ENCODE measurements at places on chromosomes 12 and 14. TPM values are rescaled to one million over a fixed set of nuclear protein-coding genes. Genes with fewer than 3 reads are reported as not detected.

The INHBC gene
- total RNA-seq, result not detected

The GALNT9 gene
- total RNA-seq, result not detected

The KRT6C gene
- not detected for total RNA-seq

The SLC17A8 gene
- total RNA-seq, result not detected

The MGAT4C gene
- total RNA-seq, result not detected

The CMKLR1 gene
- not detected for total RNA-seq

The LRRC43 gene
- not detected for total RNA-seq

The KRT5 gene
- not detected for total RNA-seq

The HSP90AA1 gene
- 1,268 TPM for total RNA-seq

The ACVRL1 gene
- not detected for total RNA-seq

The AQP2 gene
- total RNA-seq, result not detected

The TMTC3 gene
- total RNA-seq, result 8.2 TPM

The CLEC9A gene
- not detected for total RNA-seq

DNA sequence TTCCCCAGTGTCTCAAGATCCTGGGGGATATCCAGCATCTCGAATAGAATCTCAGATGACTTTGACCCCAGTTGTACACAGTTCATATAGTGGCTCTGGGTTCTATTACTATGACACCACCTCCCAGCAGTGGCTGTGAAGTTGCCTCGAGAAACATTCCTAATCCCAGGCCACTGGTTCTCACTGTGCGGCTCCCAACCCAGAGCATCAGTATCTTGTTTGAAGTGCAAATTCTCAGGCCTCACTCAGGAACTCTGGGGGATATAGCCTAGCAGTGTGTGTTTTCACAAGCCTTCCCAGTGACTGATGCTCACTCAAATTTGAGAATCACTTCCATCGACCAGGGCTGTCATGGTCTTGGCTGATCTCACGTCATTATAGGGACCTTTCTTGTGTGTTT, 69.3 kb upstream of the IGF1 start:
- no peaks in the 10 kb centered on the region for H3K36me3 ChIP-seq
- no peak overlapping the region for H3K27ac ChIP-seq
- H3K27me3 ChIP-seq, result peaks cover 3% of the 10 kb centered on the region
- DNase-seq, result no peak

- H3K4me3 ChIP-seq, result no peak overlapping the region
- H3K27me3 ChIP-seq, result peaks cover 31% of the 10 kb centered on the region
- H3K36me3 ChIP-seq, result no peaks in the 10 kb centered on the region
- peaks cover 2% of the 10 kb centered on the region for H3K4me1 ChIP-seq
Measured at GRCh38 chr14:99749142-99749541, 44.1 kb upstream of the EML1 start.

GRCh38 chr12:109612975-109613502, 39.4 kb downstream of the MVK start:
- peak; percentile 58 for DNase-seq
- H3K4me3 ChIP-seq, result no peak overlapping the region
- peaks cover 18% of the 10 kb centered on the region for H3K27me3 ChIP-seq
- no peaks in the 10 kb centered on the region for H3K36me3 ChIP-seq

DNA sequence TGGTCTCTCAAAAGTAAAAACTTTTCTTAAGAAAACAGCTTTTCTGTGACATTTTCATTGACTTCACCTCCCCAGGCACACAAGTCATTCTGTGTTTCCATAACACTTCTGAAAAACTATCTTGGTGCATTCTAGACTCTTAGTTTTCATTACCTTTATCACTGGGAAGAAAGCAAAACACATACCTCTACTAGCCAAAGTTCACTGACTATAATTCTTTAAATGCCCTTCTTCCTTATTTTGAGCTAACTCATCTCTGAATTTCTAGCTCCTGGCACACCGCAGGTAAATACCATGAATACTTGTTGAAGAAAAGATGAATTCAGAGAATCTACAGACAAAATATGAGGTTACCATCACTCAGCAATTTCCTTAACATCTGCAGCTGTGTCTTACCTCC, 21.1 kb downstream of the MLH3 start:
- DNase-seq, result no peak
- H3K27ac ChIP-seq, result no peak overlapping the region
- H3K36me3 ChIP-seq, result peaks cover 32% of the 10 kb centered on the region
- H3K27me3 ChIP-seq, result no peaks in the 10 kb centered on the region
- H3K4me1 ChIP-seq, result no peaks in the 10 kb centered on the region
- no peak overlapping the region for H3K4me3 ChIP-seq

DNA sequence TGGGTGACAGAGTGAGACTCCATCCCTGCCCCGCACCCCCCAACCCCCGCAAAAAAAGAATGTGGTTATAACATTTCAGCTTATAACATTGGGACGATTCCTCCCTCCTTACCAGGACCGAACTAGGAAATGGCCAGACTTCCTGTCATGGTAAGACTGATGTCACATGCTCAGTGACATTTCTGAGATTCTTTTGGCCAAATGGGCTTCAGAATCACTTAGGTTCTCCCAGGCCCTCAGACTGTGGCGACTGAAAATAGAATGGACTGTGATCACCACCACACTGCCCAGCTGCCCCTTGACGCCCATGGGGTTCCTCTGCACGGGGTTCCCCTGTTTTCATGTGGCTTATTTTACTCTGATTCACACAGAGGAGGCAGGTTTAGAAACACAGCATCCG, 115.0 kb upstream of the EVL start:
- no peaks in the 10 kb centered on the region for H3K36me3 ChIP-seq
- no peak overlapping the region for H3K4me3 ChIP-seq
- H3K27me3 ChIP-seq, result peaks cover 9% of the 10 kb centered on the region

DNA sequence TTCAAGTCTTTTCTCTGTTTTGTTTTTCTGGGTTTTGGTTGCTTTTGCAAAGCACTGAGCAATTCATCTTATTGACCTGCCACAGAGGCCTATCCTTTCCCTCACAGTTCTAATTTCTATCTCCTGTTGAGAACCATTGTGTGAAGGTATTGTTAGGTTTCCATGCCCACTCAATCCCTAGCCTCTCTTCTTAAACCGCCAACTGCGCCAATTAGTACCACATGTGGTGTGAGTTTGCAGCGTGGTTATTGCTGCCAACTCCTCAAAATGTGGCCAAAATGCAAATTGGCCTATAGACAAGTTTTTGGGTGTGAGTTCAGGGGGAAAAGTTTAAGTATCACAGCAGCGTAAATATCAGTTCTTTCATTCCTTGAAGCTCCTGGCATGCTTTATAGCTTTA, 232.6 kb downstream of the FLRT2 start:
- H3K27me3 ChIP-seq, result no peaks in the 10 kb centered on the region
- H3K27ac ChIP-seq, result no peak overlapping the region
- H3K4me3 ChIP-seq, result no peak overlapping the region

GRCh38 chr14:95440496-95440895, 76.0 kb downstream of the SYNE3 start:
- DNase-seq, result no peak
- H3K27ac ChIP-seq, result no peak overlapping the region
- no peaks in the 10 kb centered on the region for H3K27me3 ChIP-seq
- H3K36me3 ChIP-seq, result peaks cover 61% of the 10 kb centered on the region
- H3K4me1 ChIP-seq, result peaks cover 3% of the 10 kb centered on the region

GRCh38 chr12:3458041-3458440, 33.0 kb upstream of the PRMT8 start:
- no peaks in the 10 kb centered on the region for H3K4me1 ChIP-seq
- H3K27me3 ChIP-seq, result peaks cover 27% of the 10 kb centered on the region
- H3K27ac ChIP-seq, result no peak overlapping the region
- H3K36me3 ChIP-seq, result no peaks in the 10 kb centered on the region
- no peak overlapping the region for H3K4me3 ChIP-seq

GRCh38 chr12:50107416-50108268, 3.8 kb downstream of the GPD1 start:
- H3K36me3 ChIP-seq, result peaks cover 3% of the 10 kb centered on the region

- DNase-seq, result no peak
- H3K27me3 ChIP-seq, result no peaks in the 10 kb centered on the region
- no peaks in the 10 kb centered on the region for H3K4me1 ChIP-seq
Measured at GRCh38 chr12:16407346-16407745, 59.9 kb downstream of the MGST1 start.

DNA sequence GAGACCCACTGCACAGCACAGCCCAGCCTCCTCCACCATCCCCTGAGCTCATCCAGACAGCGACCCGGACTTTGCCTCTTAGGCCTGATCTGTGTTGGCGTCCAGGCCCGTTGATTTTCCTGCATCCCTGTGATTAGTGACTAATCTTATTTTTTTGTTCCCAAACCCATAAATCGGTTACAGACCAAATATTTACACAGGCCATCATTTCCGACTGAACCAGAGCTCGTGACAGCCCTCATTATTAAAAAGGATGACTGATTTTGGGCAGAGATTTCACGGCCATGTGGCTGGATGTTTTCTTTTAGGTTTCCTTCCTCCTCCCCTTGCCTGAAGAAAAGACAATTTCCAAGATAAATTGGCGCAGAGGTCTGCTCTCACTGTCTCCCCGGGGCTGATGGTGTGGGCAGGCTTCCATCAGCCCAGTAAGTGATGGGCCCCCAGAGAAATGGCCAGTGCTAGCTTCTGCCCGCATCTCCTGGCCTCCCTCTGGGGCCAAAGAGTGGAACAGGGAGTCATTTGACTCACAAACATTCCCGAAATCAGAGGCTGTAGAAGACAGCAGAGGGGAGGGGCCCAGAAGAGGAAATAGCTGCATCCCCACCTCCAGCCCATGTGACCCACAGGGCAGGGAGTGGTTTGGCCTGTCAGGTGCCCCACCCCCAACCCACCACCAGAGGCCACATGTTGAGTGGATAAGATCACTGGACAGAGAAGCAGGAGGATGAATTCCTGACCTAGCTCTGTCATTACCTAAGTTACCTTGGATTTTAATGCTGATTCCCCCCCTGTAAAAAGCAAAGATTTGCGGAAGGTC, 283.5 kb downstream of the KSR2 start:
- H3K27ac ChIP-seq, result no peak overlapping the region
- H3K4me1 ChIP-seq, result no peaks in the 10 kb centered on the region
- H3K36me3 ChIP-seq, result no peaks in the 10 kb centered on the region

- H3K36me3 ChIP-seq, result no peaks in the 10 kb centered on the region
- peak; percentile 75 for DNase-seq
- H3K27ac ChIP-seq, result no peak overlapping the region
Measured at GRCh38 chr12:125402874-125403789, 337.9 kb downstream of the AACS start.

DNA sequence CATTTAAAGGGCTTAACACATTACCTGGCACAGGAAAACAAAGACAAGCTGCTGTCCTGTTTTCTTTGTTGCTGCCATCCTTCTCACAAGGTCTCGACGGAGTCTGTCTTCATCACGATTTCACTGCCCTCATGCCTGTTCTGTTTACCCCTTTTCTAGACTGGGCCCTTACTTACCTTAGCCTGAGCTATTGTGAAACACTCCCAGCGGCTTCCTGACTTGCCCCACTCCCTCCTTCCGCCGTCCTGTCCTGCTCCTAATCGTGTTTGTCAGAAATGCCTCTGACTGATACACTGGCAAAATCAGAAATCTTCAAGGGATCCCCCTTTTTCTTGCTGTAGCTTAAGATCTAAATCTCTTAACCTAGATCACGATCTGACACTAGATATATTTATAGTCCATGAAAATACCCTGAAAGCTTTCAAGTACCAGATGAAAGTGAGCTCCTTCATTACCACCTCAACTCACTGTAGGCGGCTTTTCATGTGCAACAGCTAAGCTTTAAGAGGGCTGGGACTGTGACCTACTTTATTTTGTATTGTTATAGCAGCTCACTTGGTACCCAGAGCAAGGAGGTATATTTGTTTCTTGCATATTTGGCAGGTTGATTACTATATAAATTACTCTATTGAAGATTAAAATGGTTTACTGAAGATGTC, 32.1 kb downstream of the TECPR2 start:
- no peaks in the 10 kb centered on the region for H3K27me3 ChIP-seq
- peaks cover 34% of the 10 kb centered on the region for H3K36me3 ChIP-seq
- DNase-seq, result peak; percentile 60
- peaks cover 6% of the 10 kb centered on the region for H3K4me1 ChIP-seq
- peak overlapping the region; percentile 68 for H3K27ac ChIP-seq

DNA sequence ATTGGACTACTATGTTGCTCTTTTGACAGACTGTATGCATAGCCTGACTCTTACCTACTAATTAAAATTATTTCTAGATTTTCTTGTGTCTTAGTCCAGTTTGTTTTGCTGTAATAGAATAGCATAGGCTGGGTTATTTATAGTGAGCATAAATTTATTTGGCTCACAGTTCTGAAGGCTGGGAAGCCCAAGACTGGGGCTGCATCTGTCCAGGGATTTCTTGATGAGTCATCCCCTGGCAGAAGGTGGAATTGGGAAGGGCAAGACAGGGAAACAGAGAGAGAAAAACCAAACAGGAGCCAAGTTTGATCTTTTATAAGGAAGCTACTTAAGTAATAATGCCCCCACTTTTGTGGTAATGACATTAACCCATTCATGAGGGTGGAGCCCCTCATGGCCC, 759.2 kb upstream of the LRFN5 start:
- no peaks in the 10 kb centered on the region for H3K4me1 ChIP-seq
- no peaks in the 10 kb centered on the region for H3K36me3 ChIP-seq
- no peak for DNase-seq
- no peaks in the 10 kb centered on the region for H3K27me3 ChIP-seq

DNA sequence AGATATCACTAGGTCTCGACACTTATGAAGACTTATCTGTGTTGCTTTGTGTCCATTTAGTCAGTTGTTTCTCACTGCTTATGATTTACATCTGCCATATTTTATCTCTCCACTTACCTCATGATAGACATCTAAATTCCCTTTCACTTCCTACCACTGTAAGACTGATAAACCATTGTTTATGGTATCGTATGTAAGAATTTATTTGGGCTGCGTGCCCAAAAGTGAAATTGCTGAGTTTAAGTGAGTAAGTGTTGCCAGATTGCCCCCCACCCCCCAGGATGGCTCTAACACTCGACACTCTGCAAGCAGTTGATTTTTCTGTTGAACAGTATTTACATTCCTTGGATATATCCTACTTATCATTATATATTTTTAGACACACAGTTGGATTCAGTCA, 69.9 kb upstream of the MON2 start:
- no peaks in the 10 kb centered on the region for H3K27me3 ChIP-seq
- peaks cover 5% of the 10 kb centered on the region for H3K4me1 ChIP-seq
- H3K27ac ChIP-seq, result no peak overlapping the region
- no peak for DNase-seq

DNA sequence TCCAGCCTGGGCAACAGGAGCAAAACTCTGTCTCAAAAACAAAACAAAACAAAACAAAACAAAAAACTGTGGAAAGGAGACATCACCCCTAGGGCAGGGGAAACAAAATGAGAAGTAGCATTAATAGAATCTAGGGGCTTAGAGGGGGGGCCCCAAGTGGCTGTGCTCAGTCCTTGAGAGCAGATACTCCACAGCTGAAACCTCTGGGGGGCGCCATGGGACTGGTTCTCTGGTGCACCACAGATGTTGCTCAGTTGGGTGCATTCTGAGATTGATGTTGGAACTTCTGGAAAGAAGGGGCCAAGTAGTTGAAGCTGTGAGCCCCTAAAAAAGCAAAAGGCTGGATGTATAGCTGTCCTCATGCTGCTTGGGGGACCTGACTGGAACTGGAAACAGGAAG, 11.8 kb upstream of the SYNE2 start:
- peaks cover 3% of the 10 kb centered on the region for H3K27me3 ChIP-seq
- no peak overlapping the region for H3K27ac ChIP-seq
- H3K4me1 ChIP-seq, result peaks cover 3% of the 10 kb centered on the region
- DNase-seq, result peak; percentile 87
- peaks cover 2% of the 10 kb centered on the region for H3K36me3 ChIP-seq
